ENCODE measurements at places on chromosomes 1 and 21. TPM values are rescaled to one million over a fixed set of nuclear protein-coding genes. Genes with fewer than 3 reads are reported as not detected.

GRCh38 chr1:232980986-232981560 is 30.7 kb downstream of the NTPCR start:
- no peak for DNase-seq
- H3K4me3 ChIP-seq, result no peak overlapping the region
- H3K36me3 ChIP-seq, result peaks cover 12% of the 10 kb centered on the region
- H3K27me3 ChIP-seq, result no peaks in the 10 kb centered on the region

- no peaks in the 10 kb centered on the region for H3K27me3 ChIP-seq
- no peaks in the 10 kb centered on the region for H3K4me1 ChIP-seq
- no peak overlapping the region for H3K27ac ChIP-seq
Observed at GRCh38 chr1:113129529-113130185, 56.7 kb downstream of the LRIG2 start.

DNA sequence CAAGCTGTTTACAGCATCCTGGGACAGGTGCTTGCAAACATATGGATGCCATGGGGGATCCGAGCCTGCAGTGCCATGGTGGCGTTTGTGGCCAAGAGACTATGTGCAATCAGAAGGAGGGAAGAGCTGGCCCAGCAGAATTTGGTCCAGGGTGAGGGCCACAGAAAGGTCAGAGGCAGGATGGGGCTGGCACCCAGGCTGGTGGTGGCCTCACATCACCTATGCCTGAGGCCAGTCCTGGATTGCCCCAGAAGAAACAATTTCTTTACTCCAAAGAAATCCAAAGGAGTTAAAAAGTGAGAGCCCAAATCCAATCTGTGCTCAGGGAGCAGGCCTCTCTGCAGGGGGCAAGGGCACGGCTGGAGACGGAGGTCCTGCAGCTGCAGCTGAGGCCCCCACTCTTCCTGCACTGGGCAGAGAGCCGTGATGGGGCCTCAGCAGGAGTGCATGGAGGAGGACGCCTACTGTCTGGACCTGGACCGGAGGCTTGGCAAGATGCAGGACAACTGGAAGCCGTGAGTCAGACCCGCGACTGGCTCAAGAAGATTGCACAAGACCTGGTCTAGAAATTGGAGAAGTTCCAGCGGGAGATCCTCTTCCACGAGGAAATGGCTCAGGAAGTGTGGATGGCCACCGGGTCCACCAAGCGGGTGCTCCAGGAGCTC is 163.5 kb downstream of the RYR2 start:
- H3K27ac ChIP-seq, result no peak overlapping the region
- DNase-seq, result no peak
- H3K36me3 ChIP-seq, result no peaks in the 10 kb centered on the region
- no peaks in the 10 kb centered on the region for H3K4me1 ChIP-seq
- no peak overlapping the region for H3K4me3 ChIP-seq

GRCh38 chr1:20322081-20322824 is 31.6 kb downstream of the VWA5B1 start:
- DNase-seq, result no peak
- peaks cover 5% of the 10 kb centered on the region for H3K4me1 ChIP-seq
- H3K4me3 ChIP-seq, result no peak overlapping the region

DNA sequence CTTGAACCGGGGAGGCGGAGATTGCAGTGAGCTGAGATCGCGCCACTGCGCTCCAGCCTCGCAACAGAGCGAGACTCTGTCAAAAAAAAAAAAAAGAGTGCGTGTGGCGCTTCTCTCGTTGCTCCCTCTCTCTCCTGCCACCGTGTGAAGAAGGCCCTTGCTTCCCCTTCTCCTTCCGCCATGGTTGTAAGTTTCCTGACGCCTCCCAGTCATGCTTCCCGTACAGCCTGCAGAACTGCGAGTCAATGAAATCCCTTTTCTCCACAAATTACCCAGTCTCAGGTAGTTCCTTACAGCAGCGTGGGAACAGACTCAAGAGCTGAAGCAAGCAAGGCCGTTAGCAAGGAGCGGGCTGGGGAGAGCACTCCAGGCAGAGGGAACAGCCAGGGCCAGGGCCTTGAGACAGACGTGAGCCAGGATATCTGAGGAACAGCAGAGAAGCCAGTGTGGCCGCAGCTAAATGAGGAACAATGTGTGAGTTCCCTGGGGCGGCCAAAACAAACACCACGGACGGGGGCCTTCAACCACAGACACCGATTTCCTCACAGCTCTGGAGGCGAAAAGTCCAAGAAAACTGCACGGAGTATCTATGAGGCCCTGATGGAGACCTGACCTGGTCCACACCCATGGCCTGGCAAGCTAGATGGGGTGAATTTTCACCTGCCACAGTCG is 54.2 kb upstream of the ETS2 start:
- no peak overlapping the region for H3K4me3 ChIP-seq
- no peak for DNase-seq
- H3K27ac ChIP-seq, result no peak overlapping the region

GRCh38 chr1:77948841-77949424 is 29.9 kb downstream of the FUBP1 start:
- H3K36me3 ChIP-seq, result peaks cover 78% of the 10 kb centered on the region
- H3K27ac ChIP-seq, result no peak overlapping the region
- DNase-seq, result no peak
- no peaks in the 10 kb centered on the region for H3K4me1 ChIP-seq
- H3K27me3 ChIP-seq, result no peaks in the 10 kb centered on the region

DNA sequence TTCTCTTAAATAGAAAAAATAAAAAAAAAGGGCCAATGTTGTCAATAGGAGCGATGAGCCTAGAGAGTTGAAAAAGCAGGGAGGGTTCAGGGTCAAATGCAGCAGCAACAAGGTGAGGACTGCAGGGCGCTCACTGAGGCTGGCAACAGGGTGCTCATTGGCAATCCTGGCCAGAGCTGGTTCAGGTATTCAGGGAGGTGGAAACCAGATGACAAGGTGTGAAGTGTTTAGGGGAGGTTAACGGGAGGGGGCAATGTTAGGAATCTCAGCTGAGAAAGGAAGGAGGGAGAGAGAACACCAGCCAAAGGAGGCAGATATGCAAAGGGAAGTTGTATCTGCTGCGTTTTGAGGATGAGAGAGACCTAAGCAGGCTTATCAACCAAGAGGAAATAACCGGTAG is 129.8 kb upstream of the DAB1 start:
- no peaks in the 10 kb centered on the region for H3K27me3 ChIP-seq
- H3K4me3 ChIP-seq, result no peak overlapping the region

DNA sequence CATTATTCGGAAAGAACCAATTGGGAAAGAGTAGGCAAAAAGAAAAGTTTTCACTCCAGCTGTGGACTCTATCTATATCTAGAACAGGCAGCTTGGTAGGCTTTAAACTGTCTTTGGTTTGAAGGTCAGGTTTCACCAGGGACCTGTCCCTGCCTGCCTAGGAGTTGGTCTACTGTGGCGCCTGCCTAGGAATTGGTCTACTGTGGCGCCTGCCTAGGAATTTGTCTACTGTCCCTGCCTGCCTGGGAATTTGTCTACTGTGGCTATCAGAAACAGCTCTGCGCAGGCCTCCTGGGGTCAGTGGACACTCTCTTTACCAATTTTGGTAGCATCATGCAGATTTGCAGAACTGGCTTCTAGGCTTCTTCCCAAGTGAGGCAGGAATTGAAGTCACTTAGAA is 13.8 kb downstream of the USP25 start:
- peaks cover 17% of the 10 kb centered on the region for H3K4me1 ChIP-seq
- no peak overlapping the region for H3K4me3 ChIP-seq
- no peaks in the 10 kb centered on the region for H3K27me3 ChIP-seq
- no peak for DNase-seq
- peaks cover 23% of the 10 kb centered on the region for H3K36me3 ChIP-seq

GRCh38 chr1:58780836-58781452 is 2.9 kb downstream of the JUN start:
- H3K27ac ChIP-seq, result no peak overlapping the region
- DNase-seq, result no peak
- no peaks in the 10 kb centered on the region for H3K36me3 ChIP-seq
- H3K27me3 ChIP-seq, result peaks cover 12% of the 10 kb centered on the region

GRCh38 chr1:240107058-240107684 is 15.5 kb downstream of the FMN2 start:
- H3K27me3 ChIP-seq, result no peaks in the 10 kb centered on the region
- no peaks in the 10 kb centered on the region for H3K4me1 ChIP-seq
- DNase-seq, result no peak

DNA sequence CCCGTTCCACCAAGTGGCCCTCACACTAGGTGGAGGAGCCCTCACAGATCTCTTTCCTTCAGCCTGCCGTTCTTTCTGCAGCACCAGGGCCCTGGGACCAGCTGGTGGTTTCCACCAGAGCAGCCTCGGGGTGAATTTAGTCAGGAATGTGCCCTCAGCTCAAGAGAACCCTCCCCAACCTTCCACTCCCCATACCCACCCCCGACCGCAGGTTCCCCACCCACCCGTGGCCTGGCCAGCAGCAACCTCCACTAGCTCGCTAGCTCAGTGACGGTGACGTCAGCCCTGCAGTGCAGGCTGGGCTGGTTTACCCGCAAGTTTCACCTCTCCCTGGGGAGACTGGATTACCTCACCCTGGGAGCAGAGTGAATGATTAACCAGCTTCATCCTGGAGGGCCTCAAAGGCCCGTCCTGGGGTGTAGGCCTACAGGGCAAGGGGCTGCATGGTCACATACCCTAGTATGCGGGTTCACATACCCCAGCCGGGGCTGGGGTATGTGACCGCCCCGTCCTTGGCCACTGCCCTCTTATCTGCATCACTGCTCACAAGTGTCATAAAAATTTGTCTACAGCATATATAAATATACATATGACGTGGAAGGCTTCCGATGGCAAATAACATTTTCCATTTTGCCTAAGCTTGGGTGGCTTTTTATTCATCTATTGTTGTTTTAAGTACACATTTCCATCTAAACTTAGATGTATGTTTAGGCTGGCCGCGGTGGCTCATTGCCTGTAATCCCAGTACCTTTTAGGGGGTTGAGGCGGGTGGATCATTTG is 24.5 kb downstream of the ELF3 start:
- no peaks in the 10 kb centered on the region for H3K4me1 ChIP-seq
- H3K36me3 ChIP-seq, result no peaks in the 10 kb centered on the region
- DNase-seq, result no peak

GRCh38 chr1:46517932-46518498 is 28.4 kb downstream of the DMBX1 start:
- no peaks in the 10 kb centered on the region for H3K27me3 ChIP-seq
- no peaks in the 10 kb centered on the region for H3K36me3 ChIP-seq
- H3K4me1 ChIP-seq, result peaks cover 13% of the 10 kb centered on the region
- DNase-seq, result no peak
- H3K4me3 ChIP-seq, result no peak overlapping the region

GRCh38 chr1:206048582-206048981 is 4.4 kb upstream of the RHEX start:
- H3K36me3 ChIP-seq, result no peaks in the 10 kb centered on the region
- no peak overlapping the region for H3K27ac ChIP-seq
- 0 out of 2 replicates have a peak, but pooled peaks cover 2% of the 10 kb centered on the region for H3K4me1 ChIP-seq
- DNase-seq, result no peak

DNA sequence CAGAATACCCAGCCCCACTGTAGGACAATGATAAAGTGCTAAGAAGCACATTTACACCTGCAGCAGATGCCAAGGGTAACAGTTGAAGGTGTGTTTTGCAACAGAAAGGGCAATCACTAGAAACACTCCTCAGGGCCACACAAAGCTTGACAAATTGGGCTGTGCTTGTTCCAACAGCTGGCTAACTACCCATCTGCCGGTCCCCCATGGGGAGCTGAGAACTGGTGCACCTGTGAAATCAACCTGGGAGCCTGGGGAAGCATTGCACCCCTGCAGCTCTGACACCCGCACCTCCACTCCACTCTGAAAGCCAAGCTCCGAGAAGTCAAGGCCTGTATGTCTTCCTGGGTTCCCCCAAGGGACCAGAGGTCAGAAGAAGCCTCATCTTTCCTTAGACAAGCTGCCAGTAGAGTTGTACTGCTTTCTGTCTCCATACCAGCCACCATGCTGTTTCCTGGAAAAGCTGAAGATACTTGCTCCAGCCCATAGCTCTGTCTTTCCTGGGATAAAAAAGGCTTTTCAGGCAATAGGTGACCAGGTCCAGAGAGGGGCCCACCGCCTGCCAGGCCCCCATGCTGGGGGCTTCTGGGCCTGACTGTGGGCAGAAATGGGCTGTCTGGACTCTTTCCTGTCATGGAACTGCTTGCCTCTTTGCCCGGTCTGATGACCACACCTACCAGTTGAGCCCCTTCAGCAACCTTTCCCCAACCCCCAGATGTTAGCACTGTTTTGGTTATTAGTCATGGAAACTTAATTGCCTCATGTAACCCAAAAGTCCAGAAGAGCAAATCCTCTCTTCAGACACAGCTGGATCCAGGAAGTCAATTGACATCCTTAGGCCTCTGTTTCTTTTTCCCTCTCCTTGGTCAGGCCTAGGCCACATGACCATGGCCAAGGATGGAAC is 93.6 kb downstream of the KIF14 start:
- no peak for DNase-seq
- no peaks in the 10 kb centered on the region for H3K36me3 ChIP-seq
- H3K4me1 ChIP-seq, result no peaks in the 10 kb centered on the region
- H3K27ac ChIP-seq, result no peak overlapping the region
- no peaks in the 10 kb centered on the region for H3K27me3 ChIP-seq

GRCh38 chr21:22342889-22343288 is 1344.7 kb downstream of the NCAM2 start:
- H3K36me3 ChIP-seq, result peaks cover 11% of the 10 kb centered on the region
- no peak for DNase-seq
- H3K27me3 ChIP-seq, result no peaks in the 10 kb centered on the region
- no peak overlapping the region for H3K4me3 ChIP-seq
- H3K4me1 ChIP-seq, result no peaks in the 10 kb centered on the region

DNA sequence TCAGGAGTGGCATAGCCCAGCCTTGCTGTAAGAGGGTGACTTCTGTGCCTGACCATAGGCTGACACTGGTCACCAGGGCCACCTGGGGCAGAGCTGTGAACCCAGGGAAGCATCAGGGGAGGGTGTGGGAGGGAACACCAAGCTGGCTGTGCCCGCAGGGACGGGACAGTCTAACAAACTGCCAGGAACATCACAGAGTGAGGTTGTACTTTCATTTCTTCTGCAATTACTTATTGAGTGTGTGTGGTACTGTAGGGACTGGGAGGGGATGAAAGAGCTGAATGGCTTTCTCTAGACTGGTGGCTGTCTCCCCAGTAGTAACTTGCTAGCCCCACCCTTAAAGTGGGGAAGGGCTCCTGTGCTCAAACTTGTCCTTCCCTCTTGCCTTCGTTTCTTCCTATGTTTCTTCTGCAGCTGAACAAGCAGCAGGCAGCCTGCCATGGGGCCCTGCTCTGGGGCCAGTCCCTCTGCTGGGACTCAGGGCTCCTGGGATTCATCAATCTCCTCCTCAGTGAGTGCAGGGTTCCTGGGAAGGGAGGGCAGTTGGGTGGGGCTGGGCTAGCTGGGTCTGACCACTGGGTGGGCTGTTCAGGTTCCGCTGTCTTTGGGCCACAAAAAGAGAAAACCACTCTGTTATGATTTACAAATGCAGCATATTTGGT is 39.7 kb upstream of the ETV3 start:
- no peaks in the 10 kb centered on the region for H3K36me3 ChIP-seq
- H3K4me3 ChIP-seq, result no peak overlapping the region
- no peaks in the 10 kb centered on the region for H3K27me3 ChIP-seq
- no peak overlapping the region for H3K27ac ChIP-seq

GRCh38 chr1:2027961-2028583 is 8.9 kb downstream of the GABRD start:
- no peak overlapping the region for H3K4me3 ChIP-seq
- no peaks in the 10 kb centered on the region for H3K27me3 ChIP-seq
- no peaks in the 10 kb centered on the region for H3K4me1 ChIP-seq
- H3K27ac ChIP-seq, result no peak overlapping the region
- no peak for DNase-seq

- H3K27me3 ChIP-seq, result no peaks in the 10 kb centered on the region
- H3K4me3 ChIP-seq, result no peak overlapping the region
- H3K4me1 ChIP-seq, result no peaks in the 10 kb centered on the region
- no peak for DNase-seq
Observed at GRCh38 chr1:26627954-26628353, 67.9 kb upstream of the ARID1A start.

The KIF26B gene
- total RNA-seq, result 0.20 TPM

The ATP1B1 gene
- 42.2 TPM for total RNA-seq

The TRIM62 gene
- total RNA-seq, result 6.9 TPM

The ATP6V0B gene
- total RNA-seq, result 127 TPM
